ENCODE measurements at places on chromosomes 4 and X. TPM values are rescaled to one million over a fixed set of nuclear protein-coding genes. Genes with fewer than 3 reads are reported as not detected.

Gene TRAPPC2
- total RNA-seq = 16.5 TPM

Gene CRMP1
- not detected for total RNA-seq

Gene MAGEB6
- total RNA-seq = not detected

Gene SOX3
- total RNA-seq = not detected

Gene UCP1
- total RNA-seq = not detected

Gene CSAG2
- total RNA-seq = not detected

Gene KCNIP4
- total RNA-seq = 1.2 TPM

Gene MYOZ2
- total RNA-seq = not detected

Gene CXCL11
- total RNA-seq = not detected

All from stomach (tissue), 19 donors.